ENCODE measurements at places on chromosomes 6 and 20.

DNA sequence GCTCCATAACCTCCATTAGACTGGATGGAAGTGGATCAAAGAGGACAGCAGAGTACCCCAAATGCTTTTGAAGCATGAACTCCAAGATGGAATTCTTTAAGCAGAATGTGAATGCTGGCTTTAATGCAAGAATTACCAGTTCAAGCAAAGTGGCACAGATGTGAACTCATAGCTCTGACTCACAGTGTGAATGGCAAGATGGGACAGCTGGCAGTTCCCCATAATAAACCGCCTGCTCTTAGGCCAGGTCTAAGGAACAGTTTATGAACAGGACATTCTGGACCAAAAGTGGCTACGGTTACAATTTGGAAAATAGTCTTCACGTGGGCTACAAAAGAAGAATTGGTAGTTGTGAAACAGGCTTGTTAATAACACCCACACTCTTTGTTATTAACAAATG is 76.5 kb downstream of the SPTLC3 start:
- DNase-seq, result no peak

GRCh38 chr6:142693441-142693840 is 251.5 kb downstream of the HIVEP2 start:
- DNase-seq, result no peak

DNA sequence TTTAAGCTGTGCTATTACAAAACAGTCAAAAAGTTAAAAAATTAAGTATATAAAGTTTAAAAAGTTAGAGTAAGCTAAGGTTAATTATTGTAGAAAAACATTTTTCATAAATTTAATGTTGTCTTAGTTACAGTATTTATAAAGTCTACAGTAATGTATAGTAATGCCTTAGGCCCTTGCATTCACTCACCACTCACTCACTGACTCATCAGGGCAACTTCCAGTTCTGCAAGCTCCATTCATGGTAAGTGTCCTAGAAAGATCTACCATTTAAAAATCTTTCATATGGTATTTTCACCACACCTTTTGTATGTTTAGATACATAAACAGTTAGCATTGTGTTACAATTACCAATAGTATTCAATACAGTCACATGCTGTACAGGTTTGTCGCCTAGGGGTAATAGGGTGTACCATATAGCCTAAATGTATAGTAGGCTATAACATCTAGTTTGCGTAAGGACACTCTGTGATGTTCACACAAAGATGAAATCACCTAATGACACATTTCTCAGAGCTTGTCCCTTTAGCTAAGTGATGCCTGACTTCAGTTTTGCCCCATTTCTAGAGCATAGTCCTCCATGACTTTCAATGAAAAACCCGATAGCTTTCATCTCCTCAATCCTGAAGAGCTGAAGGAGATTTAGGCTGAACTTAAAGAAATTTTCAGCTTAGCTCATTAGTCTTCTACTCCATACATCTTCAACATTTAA is 14.9 kb upstream of the HLA-DRA start:
- no peak for DNase-seq

DNA sequence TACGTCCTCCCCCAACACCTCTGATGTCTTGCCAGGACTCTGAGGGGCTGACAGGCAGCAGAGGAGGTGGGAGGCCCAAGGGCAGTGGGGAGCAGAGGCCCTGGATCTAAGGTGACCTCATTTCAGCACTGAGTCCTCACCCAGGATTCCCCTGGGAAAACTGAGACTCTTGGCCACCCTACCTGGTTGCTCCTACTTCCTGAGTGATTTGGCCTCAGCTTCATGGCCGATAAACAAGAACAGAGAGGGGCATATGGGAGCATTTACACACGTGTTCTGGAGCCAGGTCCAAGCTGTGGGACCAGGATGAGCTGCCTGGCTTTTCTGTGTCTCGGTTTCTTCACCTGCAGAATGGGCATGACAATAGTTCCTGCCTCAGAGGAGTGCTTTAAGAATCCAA is 133.8 kb downstream of the ANKRD60 start:
- no peak for DNase-seq

DNA sequence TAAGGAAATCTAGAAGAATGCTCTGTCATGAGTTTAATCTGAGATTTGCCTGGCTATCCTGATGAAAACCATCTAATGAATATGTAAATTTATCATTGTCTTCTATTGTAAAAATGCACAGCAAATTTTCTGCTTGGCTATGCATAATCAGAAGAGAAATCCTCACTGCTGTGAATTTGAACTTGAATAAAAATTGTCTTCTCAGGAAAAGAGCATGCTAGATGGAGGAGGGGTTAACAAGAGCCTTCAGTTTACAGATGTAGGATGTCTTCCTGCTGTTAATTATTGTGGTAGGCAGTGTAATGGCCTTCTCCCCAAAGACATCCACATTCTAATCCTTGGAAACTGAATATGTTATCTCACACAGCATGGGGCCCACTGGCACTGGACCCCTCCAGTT is 45.8 kb downstream of the ANKEF1 start:
- no peak for DNase-seq

DNA sequence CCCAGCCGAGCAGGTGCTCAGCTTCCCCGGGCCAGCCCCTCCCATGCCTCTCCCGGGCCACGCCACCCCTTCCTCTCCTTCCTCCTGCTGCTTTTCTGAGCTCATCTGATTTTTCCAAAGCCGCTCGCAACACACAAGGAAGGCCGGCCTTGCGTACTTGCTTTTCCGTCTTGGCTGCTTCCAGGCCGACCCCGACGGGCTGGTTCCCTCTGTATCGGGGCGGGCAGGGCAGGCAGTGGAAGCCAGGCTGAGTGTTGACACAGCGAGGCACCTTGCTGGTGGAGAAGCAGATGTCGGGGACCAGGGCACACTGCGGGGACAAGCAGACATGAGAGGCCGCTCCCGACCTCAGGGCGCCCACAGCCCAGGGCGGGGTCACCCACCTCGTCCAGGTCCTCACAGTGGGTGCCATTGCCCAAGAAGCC is 21.1 kb downstream of the THBS2 start:
- DNase-seq, result no peak

- DNase-seq, result no peak
Observed at GRCh38 chr6:25448965-25449538, 169.9 kb downstream of the CARMIL1 start.

DNA sequence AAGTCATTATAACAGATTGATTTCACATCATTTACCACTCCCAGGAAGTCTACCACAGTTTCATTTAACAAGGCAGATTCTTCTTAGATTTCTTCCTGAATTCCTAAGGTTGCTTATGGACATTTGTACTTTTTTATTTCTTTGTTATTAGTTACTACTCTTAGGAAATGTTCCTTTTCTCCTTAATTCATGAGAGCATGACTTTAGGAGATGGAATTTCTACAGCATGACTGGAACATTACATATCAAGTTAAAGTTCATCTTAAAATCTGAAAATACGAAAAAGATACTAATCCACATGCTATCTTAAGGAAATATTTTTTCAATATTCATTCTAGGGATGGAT is 22.3 kb downstream of the CNKSR3 start:
- DNase-seq, result no peak

DNA sequence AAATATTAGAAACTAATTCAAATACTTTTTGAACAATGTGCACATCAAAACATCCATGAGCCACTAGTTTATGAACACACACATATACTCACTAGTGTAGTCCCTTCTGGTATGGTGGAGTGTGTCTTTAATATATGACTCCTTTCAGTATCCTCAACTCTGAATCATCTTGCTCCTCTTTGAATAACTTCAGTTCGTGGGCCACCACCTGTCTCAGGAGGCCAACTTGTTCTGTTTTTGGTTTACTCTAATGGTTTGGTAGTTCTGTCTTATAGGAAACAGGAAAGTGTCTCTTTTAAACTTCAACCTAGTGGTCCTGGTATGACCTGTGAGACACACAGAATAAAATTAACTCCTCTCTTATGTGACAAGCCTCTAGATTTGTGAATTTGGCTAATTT is 55.6 kb downstream of the ZNF292 start:
- no peak for DNase-seq

- no peak for DNase-seq
Observed at GRCh38 chr6:141969201-141969600, 163.5 kb upstream of the GJE1 start.

DNA sequence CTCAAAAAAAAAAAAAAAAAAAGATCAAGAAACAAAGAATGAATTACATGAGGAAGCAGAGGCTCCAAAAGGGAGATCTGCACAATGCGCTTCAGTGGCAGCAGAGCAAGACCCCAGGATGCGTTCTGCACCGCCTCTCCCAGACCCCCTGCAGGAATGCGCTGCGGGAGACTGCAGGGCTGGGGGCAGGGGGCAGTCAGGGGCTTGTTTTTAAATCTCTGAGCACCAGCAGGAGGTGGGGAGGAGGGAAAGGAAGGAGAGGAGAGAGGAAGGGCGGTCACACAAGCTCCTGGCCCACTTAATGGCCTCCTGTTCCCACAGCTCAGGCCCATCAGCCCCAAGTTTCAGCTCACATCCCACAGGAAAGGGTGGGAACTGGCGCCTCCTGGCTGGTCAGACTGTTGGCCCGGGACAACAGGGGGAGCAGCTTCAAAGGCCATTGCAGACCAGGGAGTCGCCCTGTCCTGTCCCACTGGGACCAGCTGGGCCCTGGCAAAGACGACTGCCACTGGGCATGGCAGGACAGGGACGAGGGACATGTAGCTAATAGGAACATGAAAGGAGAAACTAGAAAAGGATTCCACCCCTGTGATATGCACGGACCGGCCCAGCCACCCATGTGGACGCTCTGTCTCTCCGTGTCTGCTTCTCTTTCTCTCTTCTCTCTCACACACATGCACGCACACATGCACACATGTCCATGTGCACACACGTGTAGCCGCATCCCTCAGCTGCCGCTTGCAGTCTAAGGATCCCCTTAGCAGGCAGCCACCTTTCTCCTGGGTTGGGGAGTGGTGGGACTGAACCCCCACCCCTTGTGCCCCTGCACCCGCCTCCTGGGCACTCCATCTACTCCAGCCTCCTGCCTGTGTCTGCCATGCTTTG is 34.7 kb downstream of the TFEB start:
- peak; percentile 37 for DNase-seq

GRCh38 chr6:169386411-169387057 is 132.9 kb upstream of the THBS2 start:
- no peak for DNase-seq

DNA sequence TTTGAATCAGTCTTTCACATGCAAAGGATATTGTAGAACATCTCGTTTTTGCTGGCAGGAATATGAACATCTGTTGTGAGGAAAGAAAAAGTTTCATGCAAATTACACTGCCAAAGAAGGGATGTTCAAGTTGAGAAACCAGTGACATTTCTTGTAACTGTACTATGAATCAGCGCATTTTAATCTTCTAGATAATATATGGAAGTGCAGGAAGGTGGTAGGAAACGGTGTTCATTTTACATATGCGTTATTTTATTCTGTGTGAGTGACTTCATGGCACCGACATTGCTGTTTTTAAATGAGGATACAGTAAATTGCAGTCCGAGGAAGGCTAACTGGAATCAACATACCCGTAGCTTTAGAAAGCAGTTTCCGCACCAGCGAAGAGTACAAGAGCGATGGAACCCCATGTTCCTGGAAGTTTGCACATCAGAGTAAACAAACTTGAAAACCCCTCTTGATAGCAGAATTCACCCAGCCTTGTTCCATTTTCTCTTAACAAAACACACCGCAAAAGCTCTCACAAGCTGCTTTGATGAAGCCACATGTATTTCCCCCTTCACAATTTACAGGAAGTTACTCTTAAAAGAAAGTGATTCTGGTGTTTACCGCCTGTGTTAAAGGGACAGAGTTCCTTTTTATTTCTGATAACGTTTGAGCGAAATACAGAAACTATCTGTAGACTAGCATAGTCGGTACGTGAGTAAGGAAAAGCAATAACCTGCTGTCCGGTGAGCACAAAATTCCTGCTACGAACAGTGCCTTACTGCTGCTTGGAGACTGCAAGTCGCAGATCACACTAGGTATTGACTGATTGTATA is 11.5 kb downstream of the PRDM1 start:
- no peak for DNase-seq

DNA sequence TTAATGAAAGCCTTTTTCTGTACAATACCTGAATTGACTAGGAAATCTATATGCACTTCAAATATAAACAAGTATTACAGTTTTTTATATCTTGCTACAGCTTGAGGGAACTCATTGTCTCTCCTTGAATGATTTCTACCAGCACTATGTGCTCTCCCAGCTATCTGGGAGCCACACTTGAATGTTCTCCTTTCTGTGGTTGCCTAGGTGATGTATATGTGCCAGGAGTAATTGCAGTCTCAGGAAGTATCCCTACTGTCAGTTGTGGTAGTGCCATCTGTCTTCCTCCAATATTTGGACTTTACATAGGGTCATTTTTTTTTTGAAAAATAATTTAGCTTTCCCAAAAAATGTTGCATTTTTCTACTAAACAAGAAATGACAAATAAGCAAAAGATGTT is 288.0 kb upstream of the PLCB4 start:
- no peak for DNase-seq

All from midbrain (tissue), 1 donor.